ENCODE measurements at places on chromosomes 6 and 20.

DNA sequence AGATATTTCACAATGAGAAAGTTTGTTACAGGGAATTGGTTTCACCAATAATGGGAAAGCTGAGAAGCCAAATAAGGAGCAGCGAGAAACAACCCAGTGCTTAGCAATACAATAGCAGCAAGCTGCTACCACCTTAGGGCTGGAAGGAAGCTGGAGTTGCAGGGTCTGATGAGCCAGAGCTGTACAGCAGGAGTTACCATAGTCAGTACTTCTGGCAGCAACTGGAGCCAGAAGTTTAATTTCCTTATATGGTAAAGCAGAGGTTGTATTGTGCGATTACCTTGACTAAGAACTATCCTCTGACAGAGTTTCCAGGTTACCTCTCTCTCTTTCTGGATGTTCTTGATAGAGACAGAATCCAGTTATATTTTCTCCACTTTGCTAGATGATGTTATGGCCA is 137.1 kb upstream of the OLIG3 start:
- DNase-seq = no peak
- H3K27me3 ChIP-seq = no peaks in the 10 kb centered on the region
- no peaks in the 10 kb centered on the region for H3K36me3 ChIP-seq
- H3K27ac ChIP-seq = no peak overlapping the region
- H3K4me1 ChIP-seq = peaks cover 3% of the 10 kb centered on the region

- no peak for DNase-seq
- peaks cover 11% of the 10 kb centered on the region for H3K36me3 ChIP-seq
- H3K27me3 ChIP-seq = no peaks in the 10 kb centered on the region
- H3K27ac ChIP-seq = no peak overlapping the region
- H3K4me1 ChIP-seq = no peaks in the 10 kb centered on the region
- H3K4me3 ChIP-seq = no peak overlapping the region
Observed at GRCh38 chr6:146968041-146968760, 236.0 kb upstream of the STXBP5 start.

DNA sequence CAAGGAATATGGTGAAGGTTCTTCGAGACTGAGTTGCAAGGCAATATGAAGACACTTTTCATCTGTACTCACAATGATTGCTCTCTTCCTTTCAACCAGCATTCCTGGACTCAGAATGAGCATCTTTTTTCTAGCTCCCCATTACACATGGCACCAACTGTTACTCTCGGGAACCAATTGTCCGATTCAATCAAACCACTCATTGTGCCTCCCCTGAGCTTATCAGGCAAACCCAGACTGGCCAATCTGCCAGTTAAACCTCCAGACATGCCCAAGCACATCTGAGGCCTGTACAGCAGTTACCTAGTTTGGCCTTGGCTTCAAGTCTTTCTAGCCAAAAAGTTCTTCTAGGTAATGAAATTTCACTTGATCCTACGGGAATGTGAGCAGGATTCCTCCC is 164.1 kb downstream of the ID4 start:
- H3K36me3 ChIP-seq = no peaks in the 10 kb centered on the region
- H3K4me1 ChIP-seq = peaks cover 3% of the 10 kb centered on the region
- H3K27ac ChIP-seq = no peak overlapping the region
- peaks cover 7% of the 10 kb centered on the region for H3K27me3 ChIP-seq
- H3K4me3 ChIP-seq = no peak overlapping the region

DNA sequence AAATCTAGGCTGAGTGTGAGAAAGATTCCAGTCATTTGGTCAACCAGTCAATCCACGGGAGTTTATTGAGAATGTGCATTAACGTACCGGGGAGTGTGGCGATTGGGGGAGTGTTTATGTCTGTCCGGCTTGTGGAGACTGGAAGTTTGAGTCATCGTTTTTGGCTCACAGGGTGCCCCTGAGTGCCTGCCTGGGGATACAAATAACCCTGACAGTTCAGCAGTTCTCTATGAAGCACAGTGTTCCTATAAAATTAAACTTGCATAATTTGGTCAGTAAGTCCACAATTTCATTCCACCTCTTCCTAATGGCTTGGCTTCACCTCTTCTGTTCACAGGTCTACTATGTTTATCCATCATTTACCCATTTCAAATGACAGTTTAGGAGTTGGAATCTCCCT is 72.6 kb upstream of the PLEKHG1 start:
- H3K27me3 ChIP-seq = peaks cover 6% of the 10 kb centered on the region
- H3K27ac ChIP-seq = no peak overlapping the region
- H3K4me1 ChIP-seq = no peaks in the 10 kb centered on the region

DNA sequence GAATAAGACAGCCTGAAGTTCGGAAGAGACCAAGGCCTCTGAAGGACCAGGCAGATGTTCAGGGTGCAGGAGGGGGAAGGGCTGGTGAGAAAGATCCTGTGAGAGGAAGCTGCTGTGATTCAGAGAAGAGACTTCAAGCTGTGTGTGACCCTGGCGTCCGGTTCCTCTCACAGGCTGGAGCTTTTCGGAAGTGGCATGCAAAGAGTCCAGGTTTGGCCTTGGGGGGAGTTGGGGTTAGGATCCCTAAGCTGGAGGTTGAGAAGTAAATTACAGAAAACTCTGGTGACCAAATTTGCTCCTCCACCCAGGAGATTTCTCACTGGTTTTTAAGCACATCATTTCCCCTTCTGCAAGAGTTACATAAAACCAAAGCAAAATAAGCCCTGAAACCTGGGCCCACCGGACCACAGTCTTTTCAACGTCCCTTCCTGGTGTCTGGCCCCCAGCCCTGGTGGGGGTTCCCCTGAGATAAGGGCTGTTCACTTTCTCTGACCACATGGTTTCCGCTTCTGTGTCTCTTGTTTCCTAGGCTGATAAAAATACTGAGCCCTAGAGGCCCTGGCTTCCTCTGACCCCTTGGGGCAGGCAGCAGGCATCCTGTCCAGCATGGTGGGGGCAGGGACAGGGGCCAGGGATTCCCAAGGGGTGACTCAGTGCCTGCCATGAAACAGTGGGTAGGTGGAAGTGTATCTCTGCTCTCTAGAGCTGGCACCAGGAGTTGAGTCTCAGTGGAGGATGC is 12.0 kb upstream of the LTA start:
- DNase-seq = peak; percentile 69
- H3K27ac ChIP-seq = peak overlapping the region; percentile 92
- H3K4me1 ChIP-seq = peaks cover 81% of the 10 kb centered on the region
- H3K36me3 ChIP-seq = peaks cover 75% of the 10 kb centered on the region

- no peaks in the 10 kb centered on the region for H3K27me3 ChIP-seq
- H3K27ac ChIP-seq = no peak overlapping the region
- H3K36me3 ChIP-seq = no peaks in the 10 kb centered on the region
- no peak for DNase-seq
- H3K4me3 ChIP-seq = no peak overlapping the region
Observed at GRCh38 chr6:48959251-48960060, 503.6 kb downstream of the MMUT start.

DNA sequence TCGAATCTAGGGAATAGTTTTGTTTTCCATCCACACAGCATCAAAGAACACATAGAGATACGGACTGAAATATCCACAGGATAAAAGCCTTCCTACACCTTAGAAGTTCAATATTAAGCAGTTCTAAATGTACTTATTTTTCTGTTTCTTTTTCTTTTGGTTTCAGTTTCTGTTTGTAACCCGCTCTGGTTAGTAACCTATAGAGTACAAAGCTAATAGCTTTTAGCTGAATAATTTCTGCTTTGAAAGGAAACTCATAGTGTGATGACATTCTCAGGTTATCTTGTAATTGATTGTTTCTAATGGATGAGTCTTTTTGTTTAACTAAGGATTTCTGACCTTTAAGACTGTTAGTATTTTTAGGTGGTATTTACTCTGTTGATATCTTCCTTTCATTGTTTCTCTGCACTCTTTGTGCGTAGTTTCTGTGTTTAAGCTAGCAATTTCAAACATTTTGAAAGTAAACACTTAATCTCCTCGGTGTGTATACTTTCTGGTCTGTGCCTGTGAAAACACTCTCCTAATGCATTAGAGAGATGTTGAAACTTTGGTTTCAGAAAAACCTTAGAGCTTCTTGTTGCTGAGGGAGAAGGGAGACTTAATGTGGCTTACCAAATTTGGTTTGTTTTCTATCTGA is 385.5 kb downstream of the HDGFL1 start:
- H3K4me1 ChIP-seq = peaks cover 18% of the 10 kb centered on the region
- H3K4me3 ChIP-seq = peak overlapping the region; percentile 61
- no peak for DNase-seq
- no peaks in the 10 kb centered on the region for H3K36me3 ChIP-seq

DNA sequence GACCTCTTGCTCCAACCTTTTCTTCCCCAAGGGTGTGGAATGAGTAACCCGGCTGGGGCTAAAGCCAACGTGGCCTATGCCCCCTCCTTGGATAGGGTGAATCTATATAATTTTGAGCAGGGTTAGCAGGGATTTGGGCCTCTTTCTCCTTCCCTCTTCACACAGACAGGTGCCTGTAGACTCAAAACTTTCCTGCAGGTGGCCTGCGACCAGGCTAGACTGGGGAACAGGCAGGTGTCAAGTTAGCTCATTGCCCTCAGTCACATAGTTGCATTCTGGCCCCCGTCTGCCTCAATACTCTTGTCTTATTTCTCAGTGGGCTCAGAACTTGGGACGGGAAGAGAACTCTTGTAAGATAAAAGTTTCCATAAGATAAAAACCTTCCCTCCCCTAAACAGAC is 243.0 kb downstream of the ATXN1 start:
- no peak overlapping the region for H3K27ac ChIP-seq
- DNase-seq = no peak
- H3K4me1 ChIP-seq = peaks cover 44% of the 10 kb centered on the region
- H3K4me3 ChIP-seq = no peak overlapping the region
- no peaks in the 10 kb centered on the region for H3K27me3 ChIP-seq

GRCh38 chr20:5567644-5568043 is 182.6 kb upstream of the SHLD1 start:
- H3K4me1 ChIP-seq = peaks cover 27% of the 10 kb centered on the region
- no peak overlapping the region for H3K4me3 ChIP-seq

DNA sequence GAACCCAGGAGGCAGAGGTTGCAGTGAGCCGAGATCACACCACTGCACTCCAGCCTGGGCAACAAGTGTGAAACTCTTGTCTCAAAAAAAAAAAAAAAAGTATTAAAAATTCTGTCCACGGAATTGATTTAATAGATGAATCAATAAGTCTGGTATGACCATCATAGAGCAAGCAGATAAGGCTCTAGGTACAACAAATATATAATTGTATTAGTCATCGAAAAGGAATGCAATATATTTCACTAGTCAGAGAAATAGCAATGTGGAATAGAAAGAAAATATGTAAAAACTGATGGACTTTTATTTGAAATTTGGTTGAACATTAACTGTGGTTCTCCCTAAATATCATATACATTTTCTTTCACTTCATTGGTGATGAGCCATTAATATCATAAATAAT is 476.8 kb upstream of the AGPAT4 start:
- H3K27me3 ChIP-seq = no peaks in the 10 kb centered on the region
- H3K4me3 ChIP-seq = no peak overlapping the region
- no peaks in the 10 kb centered on the region for H3K36me3 ChIP-seq
- DNase-seq = no peak
- H3K4me1 ChIP-seq = no peaks in the 10 kb centered on the region

GRCh38 chr6:69696273-69696672 is 100.5 kb downstream of the LMBRD1 start:
- no peak overlapping the region for H3K4me3 ChIP-seq
- no peaks in the 10 kb centered on the region for H3K27me3 ChIP-seq
- peaks cover 11% of the 10 kb centered on the region for H3K4me1 ChIP-seq

GRCh38 chr6:2221726-2222274 is 23.6 kb downstream of the GMDS start:
- no peak for DNase-seq
- H3K36me3 ChIP-seq = no peaks in the 10 kb centered on the region
- H3K4me3 ChIP-seq = peak overlapping the region; percentile 76
- peaks cover 34% of the 10 kb centered on the region for H3K4me1 ChIP-seq
- peak overlapping the region; percentile 81 for H3K27ac ChIP-seq
- H3K27me3 ChIP-seq = no peaks in the 10 kb centered on the region

GRCh38 chr20:60137657-60138245 is 179.5 kb downstream of the CDH26 start:
- peaks cover 11% of the 10 kb centered on the region for H3K4me1 ChIP-seq
- H3K36me3 ChIP-seq = no peaks in the 10 kb centered on the region
- peak; percentile 58 for DNase-seq
- H3K4me3 ChIP-seq = peak overlapping the region; percentile 78
- H3K27me3 ChIP-seq = no peaks in the 10 kb centered on the region

GRCh38 chr6:72649032-72649984 is 27.4 kb downstream of the KCNQ5 start:
- H3K4me3 ChIP-seq = no peak overlapping the region
- DNase-seq = no peak
- peaks cover 35% of the 10 kb centered on the region for H3K4me1 ChIP-seq
- H3K36me3 ChIP-seq = peaks cover 7% of the 10 kb centered on the region
- H3K27ac ChIP-seq = peak overlapping the region; percentile 75

GRCh38 chr20:37542281-37542680 is 14.6 kb upstream of the BLCAP start:
- no peak for DNase-seq
- H3K4me3 ChIP-seq = no peak overlapping the region
- no peaks in the 10 kb centered on the region for H3K4me1 ChIP-seq
- peaks cover 10% of the 10 kb centered on the region for H3K27me3 ChIP-seq
- H3K27ac ChIP-seq = no peak overlapping the region

- H3K36me3 ChIP-seq = peaks cover 41% of the 10 kb centered on the region
- no peaks in the 10 kb centered on the region for H3K27me3 ChIP-seq
- no peak for DNase-seq
- H3K27ac ChIP-seq = no peak overlapping the region
Observed at GRCh38 chr6:16633465-16633864, 127.8 kb downstream of the ATXN1 start.

- no peak for DNase-seq
- no peak overlapping the region for H3K27ac ChIP-seq
- H3K4me3 ChIP-seq = no peak overlapping the region
- H3K27me3 ChIP-seq = no peaks in the 10 kb centered on the region
- H3K36me3 ChIP-seq = peaks cover 20% of the 10 kb centered on the region
- no peaks in the 10 kb centered on the region for H3K4me1 ChIP-seq
Observed at GRCh38 chr6:169470790-169471189, 217.1 kb upstream of the THBS2 start.

DNA sequence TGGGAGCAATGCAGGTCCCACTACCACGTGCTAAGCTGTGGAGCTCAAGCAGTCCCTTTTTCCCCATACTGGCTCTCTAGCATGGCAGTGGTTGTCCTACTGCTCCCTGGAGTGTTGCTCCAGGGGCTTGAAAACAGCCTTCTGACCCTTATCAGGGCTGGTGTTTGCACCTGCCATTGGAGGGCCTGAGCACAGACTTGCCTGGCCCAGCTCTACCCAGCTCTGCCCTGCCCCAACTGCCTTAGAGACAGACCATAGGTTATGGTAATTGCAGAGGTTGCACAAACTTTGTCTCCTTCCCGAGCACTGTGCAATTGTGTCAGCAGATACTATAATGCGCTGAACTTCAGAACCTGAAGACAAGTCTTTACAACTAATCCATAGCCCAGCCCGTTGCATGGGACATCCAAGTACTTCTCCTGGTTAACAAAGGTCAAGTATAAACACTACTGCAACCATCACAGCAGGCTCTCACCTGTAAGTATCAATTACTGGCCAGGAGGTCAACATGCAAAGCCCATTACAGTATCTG is 58.7 kb downstream of the PDSS2 start:
- H3K36me3 ChIP-seq = peaks cover 71% of the 10 kb centered on the region
- no peaks in the 10 kb centered on the region for H3K4me1 ChIP-seq
- no peak overlapping the region for H3K27ac ChIP-seq
- H3K4me3 ChIP-seq = no peak overlapping the region
- no peak for DNase-seq
- no peaks in the 10 kb centered on the region for H3K27me3 ChIP-seq

GRCh38 chr20:16654858-16655535 is 74.8 kb upstream of the SNRPB2 start:
- H3K4me1 ChIP-seq = no peaks in the 10 kb centered on the region
- no peaks in the 10 kb centered on the region for H3K36me3 ChIP-seq
- DNase-seq = no peak
